ENCODE measurements at places on chromosomes 3 and 15.

DNA sequence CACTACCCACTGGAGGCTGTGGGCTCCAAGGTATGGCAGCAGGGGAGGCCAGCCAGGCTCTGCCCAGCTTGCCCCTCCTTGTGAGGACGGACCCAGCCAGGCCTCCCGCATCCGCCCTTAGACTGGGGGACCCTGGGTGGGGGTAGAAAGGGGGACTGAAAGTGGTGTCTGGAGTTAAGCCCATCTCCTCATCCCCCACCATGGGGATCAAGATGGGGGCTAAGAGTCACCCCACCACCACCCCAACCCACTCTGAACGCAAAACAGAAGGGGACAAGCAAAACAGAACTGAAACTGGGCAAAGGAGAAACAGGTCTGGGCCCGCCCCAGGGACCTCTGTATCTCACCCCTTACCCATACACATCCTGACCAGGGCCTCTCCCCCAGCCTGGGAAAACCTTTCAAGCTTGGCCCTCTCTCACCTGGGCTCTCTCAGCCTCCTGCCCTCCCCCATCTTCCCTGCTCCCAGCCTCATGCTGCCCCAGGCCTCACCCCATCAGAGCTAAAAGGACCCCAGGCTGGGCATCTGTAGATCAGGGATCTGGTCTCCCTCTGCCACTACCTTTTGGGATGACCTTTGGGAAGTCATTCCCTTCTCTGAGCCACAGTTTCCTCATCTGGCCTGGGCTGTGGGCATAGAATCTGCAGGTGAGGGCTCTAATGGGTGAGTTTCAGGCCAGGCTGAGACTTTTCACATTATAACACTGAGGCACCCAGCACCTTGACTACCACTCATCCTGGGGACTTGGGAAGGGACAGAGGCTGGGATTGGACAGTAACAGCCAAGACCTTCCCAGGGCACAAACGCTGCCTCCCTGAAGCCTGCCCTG lies 30.0 kb upstream of the CYP11A1 start:
- no peak for DNase-seq

- DNase-seq: peak; percentile 65
Measured at GRCh38 chr3:155664925-155665695, 79.8 kb downstream of the PLCH1 start.

GRCh38 chr15:78048628-78048920 lies 28.9 kb downstream of the TBC1D2B start:
- DNase-seq: no peak

- no peak for DNase-seq
Measured at GRCh38 chr3:106530367-106530766, 661.6 kb upstream of the CBLB start.

DNA sequence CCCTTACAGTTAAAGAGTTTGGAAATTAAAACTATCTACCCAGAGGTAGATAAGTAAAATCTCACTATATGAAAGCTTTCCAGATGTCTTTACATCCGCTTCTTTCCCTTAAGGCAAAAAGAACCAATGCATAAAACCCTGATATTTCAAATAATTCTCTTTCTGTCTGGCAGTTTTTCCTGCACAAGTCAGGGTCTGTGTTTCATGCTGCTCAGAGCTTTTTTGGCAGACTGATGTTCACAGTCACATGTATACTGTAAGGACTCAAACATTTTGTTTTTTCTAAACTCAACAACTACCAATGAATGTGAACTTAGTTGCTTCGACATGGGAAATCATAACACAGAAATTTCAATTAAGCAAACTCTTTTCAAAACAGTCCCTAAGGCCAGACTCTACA lies 988.4 kb downstream of the EPHA3 start:
- no peak for DNase-seq

GRCh38 chr15:83099290-83099689 lies 8.2 kb upstream of the TM6SF1 start:
- no peak for DNase-seq

- no peak for DNase-seq
Measured at GRCh38 chr3:17411157-17411877, 331.1 kb downstream of the TBC1D5 start.

DNA sequence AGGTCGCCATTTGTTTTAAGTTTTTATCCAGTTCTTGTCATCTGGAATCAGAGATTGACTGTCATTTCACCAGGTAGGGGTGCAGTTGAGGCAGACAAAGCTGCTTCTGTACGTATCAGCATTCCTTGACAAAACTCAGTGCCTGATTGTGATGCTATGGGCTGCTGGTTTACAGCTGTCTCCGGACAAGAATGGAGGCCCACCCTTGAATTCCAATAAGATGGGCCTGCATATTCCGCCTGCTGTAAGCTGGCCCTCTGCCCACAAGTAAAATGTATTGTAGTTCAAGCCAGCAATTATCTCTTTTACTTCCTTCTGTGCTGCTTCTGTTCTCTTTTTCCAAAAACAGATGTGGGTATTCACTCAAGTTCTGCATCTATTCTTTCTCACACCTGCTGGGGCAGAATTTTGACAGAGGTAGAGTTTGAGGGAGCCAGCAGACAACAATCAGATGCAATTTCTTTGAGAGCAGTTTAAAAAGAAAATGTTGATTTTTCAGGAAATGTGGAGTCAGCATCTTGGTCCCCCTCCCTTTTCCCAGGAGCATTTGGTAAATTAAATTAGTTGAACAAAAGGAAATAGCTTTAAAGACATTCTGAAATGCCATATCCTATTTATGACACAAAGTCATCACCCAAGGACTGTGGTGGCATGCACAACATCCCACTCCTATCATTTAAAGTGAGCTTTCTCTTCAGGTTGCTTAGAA lies 53.5 kb downstream of the IQCH start:
- DNase-seq: no peak

DNA sequence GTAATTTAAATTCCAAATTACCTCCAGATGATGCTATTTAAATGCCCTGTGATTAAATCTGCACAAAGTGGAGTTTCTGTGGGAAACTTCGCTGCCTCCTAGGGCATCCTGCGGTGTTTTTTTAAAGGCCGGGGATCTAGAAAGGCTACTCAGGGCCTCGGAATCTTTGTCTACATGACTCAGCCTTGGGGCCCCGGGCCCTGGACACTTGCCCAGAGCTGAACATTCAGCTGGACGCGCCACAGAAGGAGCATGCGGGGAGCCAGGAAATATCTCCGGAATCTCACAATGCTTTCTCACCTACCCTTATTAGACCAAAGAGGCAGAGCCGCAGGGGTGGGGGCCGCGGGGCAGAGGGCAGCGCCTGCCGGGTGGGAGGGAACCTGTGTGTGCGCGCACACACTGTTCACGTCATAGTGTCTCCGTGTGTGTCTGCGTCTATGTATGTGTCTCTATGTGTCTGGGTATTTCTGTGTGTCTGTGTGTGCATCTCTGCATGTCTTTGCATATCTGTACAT lies 145.5 kb upstream of the TPM1 start:
- peak; percentile 97 for DNase-seq

- no peak for DNase-seq
Measured at GRCh38 chr3:195458316-195458717, 15.5 kb upstream of the ACAP2 start.

DNA sequence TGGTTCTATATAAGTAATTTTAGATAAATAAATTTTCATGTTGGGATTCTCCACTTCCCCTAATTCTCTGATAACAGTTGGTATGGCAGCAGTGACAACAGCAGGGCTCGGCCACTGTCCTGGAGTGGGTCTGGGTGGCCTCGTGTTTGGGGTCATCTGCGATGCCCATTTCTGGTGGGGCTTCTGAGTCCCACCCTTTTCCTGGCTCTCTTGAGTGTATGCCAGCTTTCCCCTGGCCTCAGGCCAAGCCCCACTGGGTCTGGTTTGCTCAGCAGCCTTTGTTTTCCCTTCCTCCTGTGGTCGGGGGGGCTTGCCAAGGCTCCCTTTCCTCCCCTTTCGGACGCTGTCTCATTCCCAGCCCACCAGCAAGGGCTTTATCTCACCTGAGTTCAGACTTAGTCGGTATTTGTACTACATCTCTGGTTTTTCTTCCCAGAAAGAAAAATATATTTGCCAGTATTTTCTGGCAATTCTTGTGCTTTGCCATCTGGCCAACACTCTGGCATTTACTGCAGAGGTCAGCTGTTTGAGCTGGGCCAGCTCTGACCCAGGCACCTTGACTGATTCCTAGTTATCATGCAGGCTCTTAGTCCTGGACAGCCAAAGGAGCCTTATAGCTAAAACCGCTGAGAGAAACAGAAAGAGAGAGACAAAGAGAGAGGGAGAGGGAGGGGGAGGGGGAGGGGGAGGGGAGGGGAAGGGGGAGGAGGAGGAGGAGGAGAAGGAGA lies 35.2 kb downstream of the MYZAP start:
- DNase-seq: no peak

GRCh38 chr3:38834110-38834509 lies 18.1 kb upstream of the SCN10A start:
- DNase-seq: peak; percentile 19

DNA sequence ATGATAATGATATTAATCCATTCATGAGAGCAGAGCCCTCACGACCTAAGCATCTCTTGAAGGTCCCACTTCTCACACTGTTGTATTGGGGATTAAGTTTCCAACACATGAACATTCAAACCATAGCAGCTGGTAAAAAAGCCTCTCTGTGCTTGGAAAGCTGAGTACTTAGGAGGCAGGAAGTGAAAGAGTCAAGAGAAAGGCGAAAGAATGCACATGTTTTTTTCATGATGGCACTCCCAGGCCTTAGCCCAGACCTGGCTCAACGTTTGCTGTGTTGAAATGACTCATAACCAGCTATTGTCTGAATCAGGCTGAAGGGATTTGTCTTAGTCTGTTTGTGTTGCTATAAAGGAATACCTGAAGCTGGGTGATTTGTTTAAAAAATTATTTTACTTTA lies 84.4 kb upstream of the RGMA start:
- DNase-seq: peak; percentile 65

- DNase-seq: no peak
Measured at GRCh38 chr3:146166415-146166821, 5.4 kb upstream of the PLOD2 start.

DNA sequence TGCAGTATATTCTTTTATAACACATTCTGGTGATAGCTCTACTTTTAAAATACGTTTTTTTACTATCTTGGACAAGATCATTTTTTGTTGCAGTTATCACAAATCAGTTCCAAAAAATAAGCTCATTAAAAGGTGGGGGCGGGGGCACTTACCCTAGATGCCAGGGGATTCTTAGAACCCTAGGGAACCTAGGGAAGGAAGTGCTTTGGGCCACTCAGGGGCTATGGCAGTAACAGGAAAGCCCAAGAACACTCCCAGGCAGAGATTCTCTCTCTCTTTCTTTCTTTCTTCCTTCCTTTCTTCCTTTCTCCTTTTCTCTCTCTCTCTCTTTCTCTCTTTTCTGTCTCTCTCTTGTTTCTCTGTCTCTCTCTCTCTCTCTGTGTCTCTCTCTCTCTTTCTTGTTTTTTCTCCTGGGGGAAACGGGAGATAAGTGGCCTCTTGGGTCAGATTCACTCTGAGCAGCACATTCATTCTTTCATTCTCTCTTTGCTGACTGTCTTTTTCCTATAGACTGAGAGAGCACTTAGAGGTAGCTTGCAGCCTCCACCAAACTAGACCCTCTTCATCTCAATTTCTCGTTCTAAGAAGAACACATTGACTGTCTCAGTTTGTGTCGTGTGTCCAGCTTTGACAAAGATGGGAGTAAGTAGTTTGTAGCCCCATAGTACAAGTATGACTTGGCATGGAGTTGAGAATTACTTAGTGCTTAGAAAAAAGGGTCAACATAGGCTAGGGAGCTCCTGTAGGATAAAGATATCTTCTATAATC lies 16.6 kb downstream of the SCAANT1 start:
- DNase-seq: no peak

DNA sequence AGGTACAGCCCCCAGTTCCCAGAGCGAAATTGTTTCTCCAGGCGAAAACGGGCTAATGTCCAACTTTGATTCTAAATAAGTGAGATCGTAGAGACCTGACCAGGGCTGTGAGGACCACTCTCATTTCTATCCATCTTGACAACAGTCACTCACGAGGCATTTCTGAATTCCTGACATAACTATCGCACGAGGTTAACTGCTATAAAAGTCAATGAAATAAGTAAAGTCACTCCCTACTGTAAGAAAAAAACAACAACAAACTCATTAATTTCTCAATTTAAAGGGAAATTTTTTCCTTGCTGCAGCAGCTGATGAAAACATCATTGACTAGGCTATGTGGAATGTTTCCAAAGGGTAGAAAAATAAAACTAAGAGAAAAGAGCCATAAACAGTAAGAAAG lies 69.1 kb downstream of the GREM1 start:
- DNase-seq: no peak

- no peak for DNase-seq
Measured at GRCh38 chr3:138394686-138395085, 39.7 kb upstream of the ESYT3 start.

DNA sequence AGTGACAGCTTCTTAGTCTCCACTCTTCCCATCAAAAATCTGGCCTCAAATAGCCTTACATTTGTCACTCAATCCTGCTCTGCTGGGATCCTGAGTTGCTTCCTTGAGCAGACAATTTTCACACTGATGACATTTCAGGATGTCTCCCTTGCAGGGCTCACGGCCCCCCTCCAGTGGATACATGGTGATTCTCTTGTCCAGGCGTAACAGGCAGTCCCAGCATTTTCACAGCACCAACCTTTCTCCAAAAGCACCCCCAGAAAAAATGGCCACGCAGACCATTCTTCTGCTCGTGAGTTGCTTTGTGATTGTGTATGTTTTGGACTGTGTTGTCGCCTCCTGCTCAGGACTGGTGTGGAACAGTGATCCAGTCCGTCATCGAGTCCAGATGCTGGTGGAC lies 47.4 kb upstream of the WNT7A start:
- DNase-seq: no peak

- DNase-seq: no peak
Measured at GRCh38 chr3:70090322-70090913, 90.9 kb downstream of the SAMMSON start.

- no peak for DNase-seq
Measured at GRCh38 chr3:45240292-45240691, 14.2 kb upstream of the TMEM158 start.

GRCh38 chr15:100500226-100500990 lies 28.3 kb downstream of the CERS3 start:
- DNase-seq: no peak

- DNase-seq: no peak
Measured at GRCh38 chr15:68783226-68784058, 37.3 kb downstream of the ANP32A start.

DNA sequence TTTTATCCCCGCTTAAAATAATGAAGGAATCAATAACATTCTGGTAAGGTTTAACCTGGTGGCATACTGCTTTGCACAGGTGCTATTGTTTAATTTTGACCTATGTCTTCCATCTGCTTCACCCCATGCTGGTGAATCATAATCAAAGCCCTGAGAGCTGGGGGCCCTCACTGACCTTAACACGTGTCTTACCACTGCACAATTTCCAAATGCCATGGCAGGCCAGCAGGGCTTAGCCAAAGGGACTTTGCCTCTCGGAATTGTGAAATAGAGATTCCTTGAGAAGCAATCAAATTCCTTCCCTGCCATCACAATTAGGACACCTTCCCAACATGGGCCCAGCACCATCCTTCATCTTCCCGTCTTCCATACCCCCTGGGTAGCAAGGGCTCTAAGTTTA lies 242.6 kb upstream of the THBS1 start:
- no peak for DNase-seq

GRCh38 chr3:172153335-172153861 lies 114.0 kb downstream of the FNDC3B start:
- peak; percentile 96 for DNase-seq

GRCh38 chr15:45715528-45715927 lies 80.7 kb downstream of the SQOR start:
- DNase-seq: no peak

- DNase-seq: no peak
Measured at GRCh38 chr3:38580450-38581382, 68.8 kb downstream of the SCN5A start.

Measured in kidney epithelial cell (primary cell).